ENCODE measurements at places on chromosomes 3 and 15.

DNA sequence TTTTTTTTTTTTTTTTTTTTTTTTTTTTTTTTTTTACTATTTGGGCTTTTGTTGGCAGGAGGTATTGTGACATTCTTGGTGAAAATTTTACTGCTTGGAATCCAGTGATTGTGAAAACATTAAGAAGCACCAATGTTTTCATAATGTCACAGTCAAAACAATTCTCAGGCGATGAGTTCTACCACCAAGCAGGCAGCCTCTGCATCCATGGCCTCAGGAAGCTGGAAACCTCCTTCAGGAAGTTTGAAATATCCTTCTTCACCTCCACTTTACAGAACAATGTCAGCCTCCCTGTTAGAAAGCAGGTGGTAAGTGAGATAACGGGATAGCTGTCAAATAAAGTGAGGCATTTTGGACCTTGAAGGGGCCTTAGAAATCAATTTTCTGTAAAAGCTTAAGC is 98.3 kb downstream of the MEX3B start:
- no peak for DNase-seq

- DNase-seq, result no peak
Observed at GRCh38 chr3:14431452-14431916, 29.1 kb downstream of the SLC6A6 start.

DNA sequence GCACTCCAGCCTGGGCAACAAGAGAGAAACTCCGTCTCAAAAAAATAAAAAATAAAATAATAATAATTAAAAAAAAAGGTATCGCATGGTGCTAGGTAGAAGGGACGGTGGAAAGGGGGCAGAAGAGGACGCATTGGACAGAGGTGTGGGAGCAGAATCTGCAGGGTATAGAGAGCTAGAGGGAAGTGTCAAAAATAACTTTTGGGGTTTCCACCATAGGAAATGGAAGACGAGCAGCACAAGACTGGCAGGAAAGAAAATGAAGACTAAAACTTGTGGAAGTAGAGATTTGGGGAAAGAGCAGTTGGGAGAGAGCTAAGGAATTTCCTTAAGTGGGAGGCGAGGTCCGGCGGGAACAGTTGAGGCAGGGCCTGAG is 585 bp upstream of the MKRN2 start:
- DNase-seq, result no peak

- no peak for DNase-seq
Observed at GRCh38 chr3:48656841-48657281, 5.8 kb downstream of the CELSR3 start.

- DNase-seq, result no peak
Observed at GRCh38 chr3:38147421-38147820, 9.0 kb downstream of the MYD88 start.

GRCh38 chr3:88101142-88101541 is 42.1 kb downstream of the ZNF654 start:
- DNase-seq, result no peak

DNA sequence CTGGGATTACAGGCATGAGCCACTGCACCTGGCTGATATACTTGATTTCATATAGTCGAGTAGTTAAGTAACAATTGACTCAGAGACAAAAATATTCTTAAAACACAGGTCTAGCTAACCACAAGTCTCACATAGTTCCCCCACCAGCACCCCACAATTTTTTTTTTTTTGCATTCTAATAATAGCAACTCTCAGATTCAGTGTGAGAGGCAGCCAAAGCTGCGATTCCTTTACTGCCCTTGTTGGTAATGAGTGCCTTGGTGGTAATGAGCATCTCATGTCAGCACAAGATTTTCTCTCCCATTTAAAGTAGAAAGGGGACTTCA is 72.5 kb downstream of the WWTR1 start:
- no peak for DNase-seq

- no peak for DNase-seq
Observed at GRCh38 chr3:23646184-23646920, 159.4 kb upstream of the UBE2E1 start.

DNA sequence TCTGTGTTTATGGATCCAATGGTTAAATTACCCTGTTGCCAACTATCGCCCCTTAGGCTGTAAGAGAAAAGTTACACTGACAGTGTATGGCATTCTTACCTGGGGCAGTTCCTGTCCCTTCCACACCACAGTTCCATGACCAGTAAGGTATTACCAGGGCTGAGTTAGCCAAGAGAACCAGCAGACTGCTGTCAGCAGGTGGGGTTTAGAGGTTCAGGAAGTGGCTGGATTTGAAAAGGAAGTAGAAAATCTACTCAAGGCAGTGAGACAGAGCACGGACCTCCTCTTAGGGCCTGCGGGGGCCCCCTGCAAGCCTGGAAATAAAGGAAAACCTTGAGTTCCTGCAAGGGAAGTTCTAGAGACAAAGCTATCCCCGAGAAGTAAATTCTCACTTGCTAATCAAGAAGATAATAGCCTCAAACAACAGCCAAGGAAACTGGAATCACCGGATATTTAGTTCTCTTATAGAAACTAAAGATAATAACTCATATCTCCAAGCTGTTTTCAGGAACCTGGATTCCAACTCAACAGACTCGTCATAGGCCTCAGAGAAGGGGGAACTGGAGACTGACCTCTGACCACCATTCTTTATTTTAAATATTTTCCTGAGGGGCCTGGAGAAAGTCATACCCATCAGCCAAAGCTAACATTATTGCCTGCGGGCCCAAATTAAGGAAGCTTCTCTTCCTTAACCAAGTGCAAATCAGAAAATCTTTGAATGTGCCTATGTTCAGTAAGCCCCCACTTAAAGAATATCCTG is 161.7 kb downstream of the ANXA2 start:
- no peak for DNase-seq

DNA sequence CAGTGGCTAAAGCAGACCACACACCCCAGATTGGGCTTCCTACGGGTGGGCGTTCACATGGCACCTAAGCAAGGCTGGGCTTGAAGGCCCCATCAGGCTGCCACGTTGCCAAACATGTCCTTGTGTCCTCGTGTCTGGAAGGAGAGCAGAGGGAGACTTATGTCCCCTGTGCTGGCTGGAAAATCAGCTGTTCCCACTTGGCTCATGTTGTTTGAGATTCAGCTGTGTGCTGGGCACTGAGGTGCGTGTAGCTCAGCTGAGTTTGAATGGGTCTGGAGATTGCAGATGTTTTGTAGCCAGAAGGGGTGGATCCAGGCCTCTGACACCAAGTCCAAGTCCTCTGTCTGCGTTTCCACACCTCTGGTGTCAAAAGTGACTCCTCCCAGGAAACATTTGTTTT is 34.6 kb downstream of the RLBP1 start:
- no peak for DNase-seq

- no peak for DNase-seq
Observed at GRCh38 chr3:195214381-195214780, 56.6 kb downstream of the XXYLT1 start.

DNA sequence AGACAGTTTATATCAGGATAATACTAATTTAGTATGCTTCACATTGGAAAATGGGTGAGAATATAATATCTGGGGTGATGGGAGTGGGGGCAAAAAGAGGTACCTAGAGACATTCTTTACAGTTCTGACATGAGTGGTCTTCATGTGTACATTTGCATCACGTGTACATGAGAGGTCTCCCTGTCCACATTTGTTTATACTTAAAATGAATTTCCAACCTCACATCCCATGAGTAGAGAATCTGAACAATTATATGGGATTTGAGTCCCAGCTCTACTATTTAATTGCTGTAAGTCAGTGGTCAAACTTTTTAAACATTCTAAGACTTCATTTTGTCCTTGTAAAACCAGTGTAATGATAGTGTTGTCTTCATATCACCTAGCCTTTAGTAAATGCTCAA is 408.4 kb downstream of the NAALADL2 start:
- no peak for DNase-seq

DNA sequence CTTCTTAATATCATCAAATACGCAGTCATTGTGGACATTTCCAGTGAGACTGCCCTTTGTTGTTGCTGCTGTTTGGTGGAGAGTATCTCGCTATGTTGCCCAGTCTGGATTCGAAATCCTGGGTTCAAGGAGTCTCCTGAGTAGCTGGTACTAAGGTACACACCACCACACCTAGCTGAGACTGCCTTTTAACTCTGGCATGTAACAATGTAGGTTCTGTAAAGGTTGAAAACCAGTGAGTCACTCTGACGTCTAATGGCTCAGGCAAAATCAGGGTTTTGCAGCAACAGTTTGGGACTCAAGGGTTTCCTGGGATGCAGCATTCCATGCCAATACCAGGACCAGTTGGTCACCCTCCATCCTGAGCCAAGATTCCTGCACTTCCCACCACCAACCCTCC is 52.2 kb downstream of the AQP9 start:
- no peak for DNase-seq

- DNase-seq, result no peak
Observed at GRCh38 chr3:139421460-139421859, 32.0 kb upstream of the COPB2 start.

- DNase-seq, result no peak
Observed at GRCh38 chr15:31847961-31848360, 182.4 kb upstream of the CHRNA7 start.

- DNase-seq, result no peak
Observed at GRCh38 chr3:58731673-58732072, 65.1 kb upstream of the FAM3D start.
